Hippocampal formation (tissue), 2 donors: ENCODE measurements at places on chromosomes 1 and 21.
A peak's percentile ranks its signal among the peaks of the same experiment; 100 is the strongest.

DNA sequence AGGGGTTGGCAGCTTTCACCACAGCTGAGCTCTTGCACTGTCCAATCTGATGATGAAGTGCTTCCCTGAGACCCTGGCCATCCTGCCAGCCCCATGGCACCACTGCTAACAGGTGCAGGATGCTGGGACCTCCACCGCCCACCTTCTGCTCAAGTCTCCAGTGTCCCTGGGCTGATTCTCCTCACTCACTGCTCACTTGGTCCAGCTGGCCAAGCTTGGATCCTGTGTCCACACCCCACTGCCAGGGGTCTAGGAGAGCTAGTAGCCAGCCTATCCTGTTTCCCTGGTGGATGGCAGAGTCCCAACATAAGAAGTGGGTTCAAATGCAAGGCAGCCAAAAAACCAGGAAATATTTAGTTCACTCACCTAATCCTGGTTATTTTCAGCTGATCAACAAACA lies 217.2 kb upstream of the IRF2BP2 start:
- DNase-seq: no peak

GRCh38 chr1:74246315-74246714 lies 11.1 kb downstream of the TNNI3K start:
- no peak for DNase-seq

DNA sequence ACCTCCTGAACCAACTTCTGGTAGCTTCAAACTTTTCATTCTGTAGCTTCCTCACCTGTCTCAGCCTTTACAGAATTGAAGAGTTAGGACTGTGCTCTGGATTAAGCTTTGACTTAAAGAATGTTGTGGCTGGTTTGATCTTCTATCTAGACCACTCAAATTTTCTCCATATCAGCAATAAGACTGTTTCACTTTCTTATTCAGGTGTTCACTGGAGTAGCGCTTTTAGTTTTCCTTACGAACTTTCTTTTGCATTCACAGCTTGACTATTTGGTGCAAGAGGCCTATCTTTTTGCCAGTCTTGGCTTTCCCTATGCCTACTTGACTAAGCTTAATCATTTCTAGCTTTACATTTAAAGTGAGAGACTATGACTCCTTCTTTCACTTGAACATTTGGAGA lies 31.5 kb downstream of the FGGY start:
- no peak for DNase-seq

GRCh38 chr1:217910203-217910602 lies 279.1 kb downstream of the SPATA17 start:
- DNase-seq: no peak

DNA sequence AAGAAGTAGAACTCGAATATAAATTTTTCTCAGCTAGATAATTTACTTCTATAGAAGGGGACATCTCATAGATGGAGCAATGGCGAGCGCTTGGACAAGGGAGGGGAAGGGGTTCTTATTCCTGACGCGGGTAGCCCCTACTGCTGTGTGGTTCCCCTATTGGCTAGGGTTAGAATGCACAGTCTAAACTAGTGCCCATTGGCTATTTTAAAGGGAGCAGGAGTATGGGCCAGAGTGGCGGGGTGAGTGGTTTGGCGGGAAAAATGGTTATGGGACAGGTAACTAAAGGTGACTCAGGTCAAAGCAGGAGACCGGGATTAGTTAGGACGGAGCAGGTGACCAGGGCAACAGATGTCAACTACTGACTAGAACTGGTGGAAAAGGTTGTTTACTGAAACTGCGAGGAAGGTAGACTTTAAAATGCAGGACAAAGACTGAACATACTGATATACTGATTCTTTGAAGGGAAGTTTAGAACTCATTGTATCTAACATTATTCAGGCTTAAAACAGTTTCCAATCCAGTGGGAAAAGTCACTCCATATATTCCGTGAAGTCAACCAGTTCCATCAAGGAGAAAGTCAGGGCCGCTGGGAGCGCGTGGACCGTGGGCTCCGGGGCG lies 940 bp upstream of the ATAD3A start:
- no peak for DNase-seq

- DNase-seq: no peak
Measured at GRCh38 chr1:41619511-41620364, 135.3 kb upstream of the EDN2 start.

GRCh38 chr1:11671205-11671543 lies 7.2 kb downstream of the FBXO6 start:
- no peak for DNase-seq

DNA sequence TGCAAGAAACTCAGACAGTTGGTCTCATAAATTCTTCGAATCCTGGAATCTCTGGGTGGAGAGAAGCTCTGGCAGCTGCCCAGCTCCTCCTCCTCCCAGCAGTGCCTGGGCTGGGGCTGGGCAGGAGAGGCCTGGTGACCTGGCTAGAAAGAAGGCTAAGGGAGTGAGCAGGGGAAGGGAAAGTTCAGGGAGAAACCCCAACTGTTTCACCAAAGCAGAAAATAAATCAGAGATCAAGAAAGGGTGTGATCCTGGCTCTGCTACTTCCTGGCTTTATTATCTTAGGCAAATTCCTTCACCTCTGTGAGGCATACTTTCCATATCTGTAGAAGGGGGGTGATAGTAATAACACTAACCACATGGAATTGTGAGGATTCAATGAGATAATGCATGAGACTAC lies 8.8 kb upstream of the COL16A1 start:
- no peak for DNase-seq

DNA sequence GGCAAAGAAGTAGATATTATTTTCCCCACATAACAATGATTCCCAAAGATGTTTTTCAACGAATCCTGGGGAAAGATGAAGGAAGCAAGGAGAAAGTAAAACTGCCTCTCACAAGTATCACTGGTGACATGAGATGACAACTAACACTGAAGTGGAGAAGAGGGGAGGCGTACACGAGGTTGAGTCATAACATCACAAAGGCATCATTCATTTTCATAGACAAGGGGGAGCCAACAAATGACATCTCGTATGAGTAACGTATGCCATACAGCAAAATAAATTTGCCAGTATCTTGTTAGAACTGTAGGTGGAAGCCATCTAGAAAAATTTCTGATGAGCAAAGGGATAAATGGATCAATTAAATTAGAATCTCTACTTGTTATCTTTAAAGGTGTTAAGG lies 56.6 kb downstream of the ATP1B1 start:
- no peak for DNase-seq

DNA sequence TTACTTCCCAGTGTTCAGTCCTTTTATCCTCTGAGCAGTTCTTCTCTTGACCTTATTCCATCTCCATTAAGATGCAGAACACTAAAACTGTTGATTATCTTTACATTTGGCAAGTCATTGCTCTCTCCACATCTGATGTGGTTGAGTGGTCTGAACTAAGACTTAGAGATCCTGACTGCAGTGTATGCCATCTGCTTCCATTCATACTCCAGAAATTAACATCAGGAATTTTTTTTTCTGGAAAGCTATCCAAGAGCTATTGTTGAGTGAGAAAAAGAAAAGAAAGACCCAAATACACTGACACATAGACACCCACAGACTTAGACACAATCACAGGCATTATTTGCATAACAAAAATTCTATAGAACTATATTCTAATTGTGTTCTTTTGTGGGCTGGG lies 3.7 kb upstream of the TRIM62 start:
- DNase-seq: no peak

- DNase-seq: no peak
Measured at GRCh38 chr1:159923203-159924024, 1.9 kb downstream of the TAGLN2 start.

- DNase-seq: no peak
Measured at GRCh38 chr1:82582347-82582746, 781.6 kb downstream of the ADGRL2 start.

- no peak for DNase-seq
Measured at GRCh38 chr1:8116894-8117264, 90.8 kb upstream of the ERRFI1 start.

- no peak for DNase-seq
Measured at GRCh38 chr1:40627987-40628902, 37.2 kb downstream of the RIMS3 start.

- no peak for DNase-seq
Measured at GRCh38 chr1:186559601-186560116, 98.7 kb upstream of the PDC start.

DNA sequence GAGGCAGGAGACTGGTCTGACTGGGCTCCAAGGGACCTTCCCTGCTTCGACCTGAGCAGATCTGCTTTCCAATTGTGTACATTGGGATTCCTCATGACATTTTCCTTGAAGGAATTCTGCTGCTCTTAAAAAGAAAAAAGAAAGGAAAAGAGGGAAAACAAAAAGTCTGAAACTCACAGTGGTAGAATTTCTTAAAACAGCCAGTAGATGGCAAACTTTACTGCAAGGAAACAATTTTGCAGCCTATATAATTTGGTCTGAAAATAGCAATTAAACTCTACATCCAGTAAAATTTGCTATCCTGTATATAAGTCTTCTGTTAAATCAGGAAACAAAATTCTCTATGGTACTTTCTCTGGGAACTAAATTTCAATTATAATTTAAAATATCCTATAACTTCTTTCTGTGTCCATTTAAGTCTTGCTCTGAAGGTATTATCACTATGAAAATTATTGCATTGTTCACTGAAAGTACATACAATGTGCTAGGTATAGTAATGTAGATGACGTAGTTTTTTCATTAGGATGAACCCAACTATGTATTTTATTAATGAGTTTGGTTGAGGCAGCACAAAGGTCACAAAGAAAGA lies 59.8 kb downstream of the CRB1 start:
- no peak for DNase-seq

DNA sequence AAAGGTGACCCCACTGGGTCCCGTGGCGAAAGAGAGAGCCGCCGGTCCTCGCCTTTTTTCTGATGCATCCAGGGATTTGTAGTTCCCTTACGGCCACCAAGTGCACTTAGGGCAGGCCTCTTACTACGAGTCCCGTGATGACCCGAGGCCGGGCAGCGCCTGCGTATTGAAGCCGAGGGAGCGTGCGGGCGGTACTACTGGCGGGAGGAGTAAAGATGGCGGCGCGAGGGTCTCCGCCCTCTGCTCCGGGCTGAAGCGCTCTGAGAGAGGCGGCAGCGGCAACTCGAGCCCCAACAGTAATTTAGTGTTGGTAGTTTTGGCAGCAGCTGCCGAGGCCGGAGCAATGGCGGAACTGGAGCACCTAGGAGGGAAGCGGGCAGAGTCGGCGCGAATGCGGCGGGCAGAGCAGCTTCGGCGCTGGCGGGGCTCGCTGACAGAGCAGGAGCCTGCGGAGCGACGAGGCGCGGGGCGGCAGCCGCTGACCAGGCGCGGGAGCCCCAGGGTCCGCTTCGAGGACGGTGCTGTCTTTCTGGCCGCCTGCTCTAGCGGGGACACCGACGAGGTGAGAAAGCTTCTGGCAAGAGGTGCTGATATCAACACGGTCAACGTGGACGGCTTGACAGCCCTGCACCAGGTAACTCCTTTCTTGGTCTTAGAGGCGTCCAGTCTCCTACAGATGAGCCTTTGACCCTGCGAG lies at the start of gene PPP1R12B:
Gene PPP1R12B (plus strand): TSS at position 191 of the 697 bp plus-strand sequence. CDS start 153 bp downstream, at position 344.
- DNase-seq: peak; percentile 100

GRCh38 chr1:8378178-8378577 lies 60.3 kb downstream of the SLC45A1 start:
- no peak for DNase-seq

- no peak for DNase-seq
Measured at GRCh38 chr1:225866061-225866837, 15.9 kb downstream of the TMEM63A start.

- DNase-seq: no peak
Measured at GRCh38 chr1:112925015-112925414, 31.0 kb downstream of the SLC16A1 start.

DNA sequence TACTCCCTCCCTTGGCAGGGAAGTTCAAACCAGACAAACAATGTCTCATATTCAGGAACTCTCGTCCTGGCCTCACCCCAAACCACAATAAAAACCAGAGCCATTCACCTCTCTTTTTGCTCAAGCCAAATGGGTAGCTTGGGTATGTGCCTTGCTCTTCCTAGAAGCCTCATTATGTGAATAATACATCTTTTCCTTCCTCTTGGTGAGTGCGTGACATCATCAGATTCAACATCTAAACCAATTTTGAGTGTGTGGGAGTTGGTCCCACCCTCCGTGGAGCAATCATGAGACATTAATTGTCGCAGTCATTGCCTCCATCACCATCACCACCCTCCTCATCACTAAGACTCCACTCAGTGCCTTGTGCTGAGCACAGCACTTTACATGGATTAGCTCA lies 482.9 kb downstream of the PTPRU start:
- no peak for DNase-seq

- no peak for DNase-seq
Measured at GRCh38 chr1:223845037-223845809, 524 bp downstream of the TP53BP2 start.

DNA sequence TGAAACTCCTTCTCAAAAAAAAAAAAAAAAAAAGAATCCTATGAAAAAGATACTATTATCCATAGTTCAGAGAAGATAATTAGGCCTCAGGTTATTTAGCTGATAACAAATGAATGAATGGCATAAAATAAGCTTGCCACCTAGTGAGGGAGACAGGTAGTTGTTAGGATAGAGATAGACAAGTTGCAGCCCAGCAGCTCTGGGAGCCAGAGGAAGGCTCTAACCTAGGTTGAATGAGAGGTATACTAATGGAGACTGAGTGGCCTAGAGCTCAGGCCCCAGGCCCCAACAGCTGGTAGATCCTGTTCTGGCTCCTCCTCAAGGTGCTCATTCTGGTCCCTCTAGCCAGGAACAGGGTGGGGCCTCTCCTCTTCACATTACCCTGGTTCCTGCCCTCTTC lies 20.6 kb upstream of the RSPO1 start:
- no peak for DNase-seq

DNA sequence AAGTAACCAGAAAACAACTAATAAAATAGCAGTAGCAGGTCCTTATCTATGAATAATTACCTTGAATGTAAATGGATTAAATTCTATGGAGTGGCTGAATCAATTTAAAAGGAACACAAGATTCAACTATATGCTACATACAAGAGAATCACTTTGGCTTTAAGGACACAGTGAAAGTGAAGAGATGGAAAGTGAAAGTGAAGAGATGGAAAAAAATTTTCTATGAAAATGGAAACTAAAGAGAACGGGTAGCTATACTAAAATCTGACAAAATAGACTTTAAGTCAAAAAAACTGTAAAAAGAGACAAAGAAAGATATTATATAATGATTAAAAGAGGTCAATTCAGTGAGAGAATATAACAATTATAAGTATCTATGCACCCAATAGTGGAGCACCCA lies 54.7 kb downstream of the C1orf185 start:
- no peak for DNase-seq

- no peak for DNase-seq
Measured at GRCh38 chr1:193694741-193695140, 508.3 kb upstream of the B3GALT2 start.

GRCh38 chr1:248696261-248696660 lies 6.3 kb downstream of the OR14I1 start:
- DNase-seq: peak; percentile 2

DNA sequence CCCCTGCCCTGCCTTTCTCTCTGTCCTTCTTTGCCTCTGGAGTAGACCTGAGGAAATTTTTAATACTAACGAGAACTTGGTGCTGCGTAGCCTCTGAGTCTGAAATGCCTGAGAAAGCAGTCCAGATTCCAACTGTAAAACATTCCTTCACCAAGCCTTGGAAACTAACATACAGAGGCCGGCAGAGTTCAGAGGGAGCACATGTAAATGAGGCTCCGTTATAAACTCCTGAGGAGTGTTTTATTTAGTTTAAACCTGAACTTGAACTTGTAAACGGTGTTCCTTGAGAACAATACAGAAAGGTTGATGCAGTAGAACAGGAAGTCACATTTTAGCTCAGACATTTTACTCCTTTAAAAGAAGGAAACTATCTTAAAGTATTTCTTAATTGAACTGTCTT lies 280.7 kb downstream of the TM2D1 start:
- no peak for DNase-seq

- no peak for DNase-seq
Measured at GRCh38 chr1:117339866-117340700, 27.2 kb upstream of the MAN1A2 start.

- DNase-seq: no peak
Measured at GRCh38 chr1:172764378-172764777, 105.5 kb downstream of the FASLG start.
